ENCODE measurements at places on chromosomes 2 and 18.

GRCh38 chr18:47317824-47318508, 66.5 kb upstream of the SKOR2 start:
- no peak for DNase-seq

- no peak for DNase-seq
Measured at GRCh38 chr2:79887747-79888374, 375.0 kb downstream of the CTNNA2 start.

GRCh38 chr2:80496775-80497174, 192.2 kb upstream of the LRRTM1 start:
- no peak for DNase-seq

- DNase-seq = no peak
Measured at GRCh38 chr2:113185664-113186432, 12.1 kb downstream of the PSD4 start.

DNA sequence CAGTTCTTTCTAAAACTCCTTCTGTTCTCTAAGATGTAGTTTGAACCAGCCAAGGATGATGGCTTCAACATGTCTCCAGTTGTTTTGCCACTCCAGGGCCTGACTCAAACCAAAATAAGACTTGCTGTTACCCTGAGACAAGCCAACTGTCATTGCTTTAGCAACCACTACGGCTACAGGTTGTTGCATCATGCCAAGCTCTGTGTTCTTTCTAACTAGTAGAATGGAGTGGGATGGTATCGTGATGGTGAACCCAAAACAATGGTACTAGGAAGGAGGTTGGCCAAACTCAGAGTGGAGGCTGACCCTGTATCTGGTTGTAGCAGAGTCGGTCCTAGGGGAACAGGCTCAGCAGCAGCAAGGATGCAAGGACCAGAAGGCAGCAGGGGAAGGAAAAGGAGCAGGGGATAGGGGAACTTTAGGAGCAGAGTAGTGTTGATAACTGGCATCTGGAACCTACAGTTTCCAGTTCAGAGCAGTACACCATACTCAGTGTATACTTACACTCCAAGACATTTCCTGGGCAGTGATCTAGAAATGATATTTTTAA, 51.6 kb downstream of the PDK1 start:
- no peak for DNase-seq

GRCh38 chr18:58866066-58866772, 1.5 kb downstream of the ZNF532 start:
- no peak for DNase-seq

- no peak for DNase-seq
Measured at GRCh38 chr2:157489983-157490382, 46.1 kb upstream of the CYTIP start.

DNA sequence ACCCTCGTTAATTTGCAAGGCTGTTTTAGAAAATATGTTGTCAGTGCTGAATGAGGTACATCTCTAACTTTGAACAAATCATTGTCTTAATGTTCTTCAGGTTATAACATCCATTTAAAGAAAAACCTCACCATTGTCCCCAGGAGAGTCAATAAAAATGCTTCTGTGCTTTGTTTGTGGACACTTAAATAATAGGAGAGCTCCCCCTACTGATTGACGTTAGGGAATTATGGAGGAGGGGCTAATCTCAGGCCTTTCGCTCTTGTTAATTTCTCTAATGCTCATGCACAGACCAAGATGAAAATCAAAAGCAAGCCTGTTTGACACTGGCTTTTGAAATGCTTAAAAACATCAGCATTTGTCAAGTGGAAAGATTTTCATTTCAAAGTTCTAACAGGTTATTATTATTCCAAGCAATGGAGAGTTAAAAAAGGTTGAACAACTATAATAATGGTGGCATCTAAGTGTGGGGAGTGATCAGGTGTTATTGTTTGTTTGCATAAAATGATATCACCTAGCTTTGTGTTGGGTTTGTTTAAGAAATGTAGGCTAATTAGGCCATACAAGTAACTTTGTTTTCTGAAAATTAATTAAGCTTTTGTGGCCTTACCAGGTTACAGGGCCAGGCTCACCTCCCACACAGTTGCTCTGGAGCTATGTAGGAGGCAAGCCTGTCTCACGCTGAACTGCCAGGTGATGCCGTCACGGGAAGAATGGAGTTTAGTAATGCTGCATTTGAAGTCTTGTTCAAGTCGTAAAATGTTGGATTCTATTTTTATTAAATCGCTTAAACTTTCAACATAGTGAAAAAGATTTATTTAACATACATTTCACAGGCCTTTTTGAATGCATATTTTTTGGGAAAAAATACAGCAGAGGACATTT, 51.7 kb upstream of the SMIM21 start:
- DNase-seq = no peak

DNA sequence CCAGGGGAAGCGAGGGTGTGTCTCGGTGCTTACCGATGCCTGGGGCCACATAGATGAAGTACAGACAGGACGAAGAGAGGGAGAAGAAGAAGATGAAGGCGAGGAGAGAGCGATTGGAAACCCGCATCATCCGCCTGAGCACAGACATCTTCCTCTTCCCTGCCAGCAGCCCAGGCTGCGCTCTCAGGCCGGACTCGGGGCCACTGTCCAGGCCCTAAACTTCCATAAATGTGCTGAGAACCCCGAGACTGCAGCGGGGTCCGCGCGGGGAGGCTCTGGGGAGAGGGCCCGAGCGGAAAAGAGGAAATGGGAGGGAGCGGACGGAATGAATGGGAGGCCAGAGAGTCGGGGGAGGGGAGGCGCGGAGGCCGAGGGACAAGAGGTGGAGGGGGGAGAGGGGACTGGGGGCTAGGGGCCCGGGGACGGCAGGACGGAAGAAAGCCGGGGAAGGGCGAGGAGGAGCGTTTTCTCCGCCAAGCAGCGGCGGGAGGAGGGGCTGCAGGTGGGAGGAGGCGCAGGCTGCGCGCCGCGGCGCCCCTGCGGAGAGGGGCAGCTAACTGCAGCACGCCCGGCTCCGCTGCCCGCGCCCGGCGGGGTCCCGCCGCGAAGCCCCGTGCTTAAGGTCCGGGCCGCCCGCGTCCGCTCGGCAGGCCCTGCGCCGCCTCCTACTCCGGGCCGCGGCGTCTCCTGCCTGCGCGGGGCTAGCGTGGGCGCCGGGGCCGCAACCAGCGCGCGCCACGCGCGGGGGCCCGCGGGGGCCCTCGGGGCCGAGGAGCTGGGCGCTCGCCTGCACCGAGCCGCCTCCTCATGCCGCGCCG, at the start of gene B4GALT6:
Gene B4GALT6, minus strand, starts transcription at position 303 of the 818 bp plus-strand sequence. Its CDS starts 155 bp downstream, at position 148.
- no peak for DNase-seq

DNA sequence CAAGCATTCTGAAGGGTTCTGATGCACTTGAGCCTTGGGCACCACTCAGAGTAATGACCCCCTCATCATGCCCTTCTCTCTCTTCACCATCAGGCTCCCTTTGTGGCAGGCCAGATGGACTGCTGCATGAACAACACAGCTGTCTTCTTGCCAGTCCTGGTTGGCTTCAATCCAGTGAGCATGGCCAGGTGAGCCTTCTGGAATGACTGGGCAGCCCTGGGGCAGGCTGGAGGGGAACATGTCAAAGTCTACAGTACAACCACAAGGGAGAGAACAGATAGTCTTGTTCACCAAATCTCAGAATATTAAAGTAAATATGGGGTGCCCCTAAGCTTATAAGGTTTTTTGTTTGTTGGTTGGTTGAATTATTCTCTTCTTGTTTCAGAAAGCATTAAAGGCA, 4.4 kb downstream of the GCKR start:
- no peak for DNase-seq

DNA sequence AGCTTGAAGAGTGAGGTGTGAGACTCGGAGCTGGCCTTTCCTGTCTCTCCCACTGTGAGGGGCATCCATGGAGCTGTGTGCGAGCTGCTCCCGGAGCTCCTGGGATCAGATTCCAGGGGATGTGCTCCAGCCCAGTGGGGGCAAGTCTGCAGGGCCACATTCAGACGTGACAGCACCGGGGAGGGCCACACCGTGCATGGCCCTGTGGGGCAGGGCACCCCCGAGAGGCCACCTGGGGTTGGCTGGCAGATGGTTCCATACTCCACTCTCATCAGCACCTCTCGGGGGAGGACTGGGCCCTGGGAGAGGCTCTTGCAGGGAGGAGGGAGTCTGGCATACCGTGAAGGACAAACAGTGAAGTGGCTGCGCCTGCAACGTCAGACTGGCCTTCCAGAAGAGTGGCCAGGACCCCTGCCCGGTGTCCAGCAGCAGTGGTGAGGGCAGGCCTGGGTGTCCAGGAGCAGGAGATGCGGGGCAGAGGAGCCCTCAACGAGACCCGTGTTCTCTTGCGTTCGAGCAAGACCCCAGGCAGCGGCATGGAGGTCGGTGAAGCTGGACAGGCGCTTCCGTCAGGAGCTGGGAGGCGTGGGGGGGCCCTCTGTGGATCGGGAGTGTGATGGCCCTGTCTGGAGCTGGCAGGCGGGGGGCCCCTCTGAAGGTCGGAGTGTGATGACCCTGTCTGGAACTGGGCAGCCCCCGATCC, 84.3 kb downstream of the ASB1 start:
- no peak for DNase-seq

GRCh38 chr18:33495278-33495677, 54.8 kb upstream of the CCDC178 start:
- no peak for DNase-seq

DNA sequence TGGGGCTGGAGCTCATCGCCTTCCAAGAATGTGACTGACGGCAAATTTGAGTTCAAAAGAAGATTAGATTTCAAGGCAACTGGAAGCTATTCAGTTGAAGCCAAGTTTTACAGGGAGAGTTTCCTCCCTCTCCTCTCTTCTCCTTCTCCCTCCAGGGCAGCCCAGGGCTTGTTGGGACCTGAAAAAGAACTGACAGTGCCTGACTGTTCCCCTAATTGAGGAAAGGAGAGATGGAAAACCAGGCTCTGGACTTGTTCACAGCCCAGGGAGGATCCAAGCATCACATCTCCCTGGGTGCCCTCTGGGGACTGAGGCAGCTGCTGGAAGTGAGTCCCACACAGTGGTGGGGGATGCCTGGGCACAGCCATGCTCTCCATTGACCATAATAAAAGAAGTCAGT, 88.1 kb downstream of the THNSL2 start:
- no peak for DNase-seq

DNA sequence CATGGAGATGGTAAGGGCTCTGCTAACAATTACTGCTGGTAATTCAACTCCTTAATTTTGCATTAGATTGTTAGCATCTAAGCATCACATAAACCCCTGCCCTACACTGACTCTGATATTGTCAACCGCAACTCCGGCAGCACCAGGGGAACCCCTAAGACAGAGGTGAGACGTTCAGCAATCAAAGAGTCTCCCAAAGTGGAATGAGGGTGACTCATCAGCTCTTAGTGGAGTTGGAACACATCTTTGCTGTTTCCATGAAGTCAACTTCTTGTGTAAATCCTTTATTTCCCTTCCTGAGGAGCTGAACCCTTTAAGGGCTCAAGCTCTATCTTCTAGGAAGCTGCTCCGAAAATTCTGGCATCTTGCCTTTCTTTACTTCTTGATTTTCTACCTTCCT, 52.1 kb downstream of the ABCG8 start:
- no peak for DNase-seq

DNA sequence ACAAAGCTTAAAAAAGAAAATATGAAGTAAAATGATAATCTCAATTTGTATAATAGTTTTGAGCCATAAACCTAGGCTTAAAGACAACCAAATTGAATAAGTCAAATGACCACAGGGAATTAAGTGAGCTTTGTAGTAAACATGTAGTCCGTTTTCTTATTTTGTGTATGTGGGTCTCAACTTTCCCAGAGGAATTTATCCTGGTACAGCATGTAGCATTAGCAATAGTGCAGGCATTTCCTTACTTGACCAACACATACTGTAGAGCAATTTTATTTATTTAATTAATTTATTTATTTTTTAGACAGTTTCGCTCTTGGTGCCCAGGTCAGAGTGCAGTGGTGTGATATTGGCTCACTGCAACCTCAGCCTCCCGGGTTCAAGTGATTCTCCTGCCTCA, 37.5 kb upstream of the MTCL1 start:
- no peak for DNase-seq

DNA sequence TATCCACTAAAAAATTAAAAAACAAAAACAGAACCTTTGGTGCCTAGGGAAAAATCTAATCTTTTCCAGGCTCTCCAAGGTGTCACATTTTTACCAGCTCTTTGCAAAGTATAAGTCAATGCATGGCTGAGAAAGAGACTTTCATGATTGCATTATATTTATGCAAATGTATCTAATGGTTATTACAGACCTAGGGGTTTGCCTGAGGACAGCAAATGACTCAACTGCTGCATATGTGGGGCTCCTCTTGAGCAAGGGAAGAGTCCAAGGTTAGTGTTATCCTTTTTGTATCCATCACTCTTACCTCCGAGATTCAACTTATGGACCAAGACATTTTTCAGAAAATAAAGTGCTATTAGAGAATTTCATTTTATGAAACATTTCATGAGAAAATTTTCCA, 33.9 kb upstream of the RMP24 start:
- DNase-seq = no peak

- DNase-seq = no peak
Measured at GRCh38 chr18:48982266-48982665, 31.5 kb upstream of the SMAD7 start.

DNA sequence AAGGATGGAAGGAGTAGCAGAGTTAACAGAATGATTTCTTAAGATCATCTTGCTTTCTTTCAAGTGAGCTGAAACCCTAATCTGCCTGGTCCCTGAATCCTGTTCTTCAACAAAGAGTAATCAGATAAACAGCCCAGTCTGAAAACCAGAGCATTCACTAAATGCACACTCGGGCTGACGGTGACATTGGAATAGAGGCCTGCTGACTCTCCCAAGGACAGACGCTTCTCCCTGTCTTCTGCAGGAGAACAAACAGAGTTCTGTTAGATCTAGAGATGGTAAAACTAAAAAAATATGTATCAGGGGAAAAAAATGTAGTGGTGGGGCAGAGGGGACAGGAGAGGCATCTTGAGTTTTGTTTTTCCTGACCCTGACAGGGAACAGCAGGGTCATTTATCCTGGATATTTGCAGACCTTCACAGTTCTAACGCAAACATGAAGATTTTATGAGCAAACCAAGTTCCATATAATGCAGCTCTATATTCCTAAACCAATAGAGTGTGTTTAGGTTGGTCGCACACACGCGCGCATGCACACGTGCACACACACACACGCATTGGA, 7.3 kb downstream of the MATN3 start:
- no peak for DNase-seq

DNA sequence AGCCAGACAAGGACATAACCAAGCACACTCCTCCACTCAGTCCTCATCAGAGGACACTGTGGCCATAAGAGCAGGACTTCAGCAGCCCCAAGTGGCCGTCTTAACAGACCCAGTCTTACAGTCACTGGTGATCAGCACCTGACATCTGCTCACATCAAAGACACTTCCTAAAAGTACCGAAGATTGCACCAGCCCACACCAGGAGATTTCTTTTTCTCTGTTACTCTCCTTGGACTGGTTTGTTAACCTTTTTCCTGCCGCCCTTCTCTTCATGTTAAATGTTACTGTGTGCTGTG, 44.1 kb downstream of the MRPS5 start:
- DNase-seq = no peak

DNA sequence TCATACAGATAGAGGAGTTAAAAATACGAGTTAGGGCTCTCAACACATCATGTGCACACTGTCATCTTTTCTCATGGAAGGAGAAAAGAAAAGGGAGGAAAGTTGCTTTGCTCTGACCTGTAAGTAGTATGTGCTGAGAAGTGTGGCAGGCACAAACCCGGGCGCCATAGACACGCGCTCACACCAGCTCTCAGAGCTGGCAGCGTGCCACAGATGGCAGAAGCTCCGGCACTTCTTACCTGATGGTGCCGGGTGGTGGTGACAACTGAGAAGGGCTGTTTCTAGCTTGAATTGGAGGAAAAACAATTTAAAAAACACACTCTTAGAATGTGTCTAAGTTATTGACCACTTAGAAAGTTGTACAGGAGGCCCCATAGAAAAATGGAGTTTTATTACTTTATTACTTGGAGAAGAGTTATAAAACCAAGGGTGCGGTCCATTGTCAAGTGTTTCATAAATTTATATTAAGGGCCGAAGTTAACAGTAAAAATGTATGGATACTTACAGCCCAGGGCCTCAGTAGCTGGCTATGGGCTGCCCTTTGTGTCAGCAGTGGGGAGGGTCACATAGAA, 92.2 kb downstream of the DPP4 start:
- no peak for DNase-seq
